ENCODE measurements at places on chromosomes 2 and 18.

DNA sequence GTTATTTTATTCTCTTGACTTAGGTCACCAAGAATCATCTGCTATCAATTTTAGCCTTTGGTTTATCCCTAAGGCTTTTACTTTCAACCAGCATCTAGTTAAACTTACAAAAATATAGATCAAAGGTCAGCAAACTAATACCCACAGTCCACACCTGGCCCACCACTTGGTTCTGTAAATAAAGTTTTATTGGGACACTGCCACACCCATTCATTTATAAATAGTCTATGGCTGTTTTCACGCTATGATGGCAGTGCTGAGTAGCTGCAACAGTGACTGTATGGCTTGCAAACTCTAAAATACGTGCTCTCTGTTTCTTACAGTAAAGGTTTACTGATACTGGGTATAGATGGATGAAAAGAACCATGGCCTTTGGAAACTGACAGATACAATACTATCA lies 107.0 kb downstream of the MEP1B start:
- DNase-seq, result no peak

DNA sequence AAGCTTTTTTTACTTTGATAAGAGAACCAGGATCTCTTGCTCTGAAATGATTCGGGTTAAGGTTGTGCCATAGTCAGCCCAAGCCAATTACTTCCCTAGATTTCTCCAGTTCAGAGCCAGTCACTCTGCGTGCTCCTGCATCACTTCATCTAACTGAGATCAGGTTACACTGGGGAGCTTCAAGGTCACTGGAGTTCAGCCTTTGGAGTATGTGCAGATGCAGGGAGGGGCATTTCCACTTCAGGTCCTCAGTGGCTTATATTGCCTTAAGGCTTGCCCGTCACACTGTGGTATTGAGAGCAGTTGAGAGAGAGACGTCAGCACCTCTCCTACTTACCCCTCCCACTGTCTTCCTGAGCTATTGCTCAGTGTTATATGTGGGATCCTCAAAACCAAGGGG lies 317.8 kb downstream of the EPHA4 start:
- DNase-seq, result no peak

- DNase-seq, result no peak
Measured at GRCh38 chr2:70460333-70460732, 93.3 kb downstream of the TGFA start.

DNA sequence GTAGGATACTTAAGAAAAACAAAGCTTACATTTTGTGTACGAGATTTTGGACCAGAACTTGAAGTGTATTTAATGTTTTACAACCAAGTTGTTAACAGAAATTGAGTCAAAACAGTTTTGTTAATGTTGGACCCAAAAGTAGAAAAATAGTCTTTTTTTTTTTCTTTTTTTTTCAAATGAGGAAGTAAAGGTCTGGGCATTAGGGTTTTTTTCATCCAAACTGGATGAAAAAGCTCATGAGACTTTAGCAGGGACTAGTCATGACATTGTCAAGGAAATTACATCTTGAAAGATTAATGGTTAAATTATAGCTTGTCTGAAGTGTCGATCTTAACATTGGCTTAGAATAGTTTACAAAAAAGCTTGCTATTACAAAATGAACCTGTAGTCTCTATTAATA lies 32.3 kb downstream of the CCNT2 start:
- DNase-seq, result no peak

GRCh38 chr2:16628314-16628713 lies 37.3 kb downstream of the CYRIA start:
- no peak for DNase-seq

- no peak for DNase-seq
Measured at GRCh38 chr2:54350426-54350825, 94.4 kb upstream of the TSPYL6 start.

- DNase-seq, result no peak
Measured at GRCh38 chr2:104733226-104733943, 120.5 kb upstream of the POU3F3 start.

DNA sequence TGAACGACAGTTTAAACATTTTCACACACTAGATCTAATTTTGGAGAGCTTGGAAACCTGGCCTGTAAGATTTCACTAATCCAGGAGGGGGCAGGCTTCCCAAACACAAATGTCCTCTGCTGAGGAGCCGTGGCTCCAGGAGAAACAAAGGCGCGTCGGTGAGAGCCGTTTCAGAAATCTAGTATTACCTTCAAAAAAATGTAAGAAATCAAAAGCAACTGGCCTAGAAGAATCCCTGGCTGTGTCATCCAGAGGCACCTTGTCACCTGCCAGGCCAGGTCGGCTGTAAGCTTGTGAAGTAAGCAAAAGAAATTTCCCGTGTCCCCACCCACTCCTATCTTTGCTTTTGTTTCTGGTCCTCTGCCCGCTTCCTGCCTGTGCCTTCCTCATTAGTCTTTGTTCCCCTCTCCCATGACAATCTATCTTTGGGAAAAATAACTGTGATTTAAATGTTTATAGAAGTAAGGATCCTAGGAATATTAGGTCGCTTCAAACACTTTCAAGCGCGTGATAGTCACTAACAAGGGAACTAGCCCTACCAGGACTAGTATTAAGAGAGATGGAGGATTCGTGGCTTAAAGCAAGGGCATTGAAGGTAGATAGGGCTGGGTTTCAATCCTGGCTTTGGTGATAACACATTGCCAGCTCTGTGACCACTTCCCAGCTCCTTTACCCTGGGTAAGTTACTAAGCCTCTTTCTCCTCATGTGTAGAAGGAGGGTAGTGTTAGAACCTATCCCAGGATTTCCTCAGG lies 99.5 kb upstream of the STK39 start:
- no peak for DNase-seq

- DNase-seq, result no peak
Measured at GRCh38 chr2:66305718-66306117, 129.2 kb upstream of the MEIS1 start.

GRCh38 chr2:174729797-174730697 lies 34.2 kb downstream of the CHRNA1 start:
- peak; percentile 6 for DNase-seq

DNA sequence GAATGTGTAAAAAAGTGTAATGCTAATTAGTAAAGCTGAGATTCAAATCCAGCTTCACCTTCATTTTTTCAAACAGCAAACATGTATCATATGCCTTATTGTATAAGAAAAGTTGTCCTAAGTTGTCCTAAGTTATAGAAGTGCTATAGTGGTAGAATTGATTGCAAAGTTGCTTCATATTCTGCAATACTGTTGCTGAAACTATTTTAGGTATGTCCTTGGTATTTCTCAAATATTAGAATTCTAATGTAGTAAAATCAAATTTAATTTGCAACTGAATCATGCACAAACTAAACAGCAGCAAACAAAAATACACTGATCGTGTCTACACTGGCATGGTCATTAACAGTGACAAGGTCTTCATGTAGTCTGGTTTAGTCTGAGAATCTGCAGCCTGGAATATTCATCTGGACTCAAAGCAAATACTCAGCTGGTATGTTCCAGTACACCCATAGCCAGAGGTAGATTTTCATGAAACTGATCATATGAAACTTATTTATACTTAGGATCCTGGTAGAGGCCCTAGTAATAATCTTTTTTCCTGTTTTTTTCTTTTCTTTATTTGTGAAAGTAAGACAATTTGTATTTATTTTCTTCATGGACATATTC lies 555.6 kb upstream of the ZEB2 start:
- no peak for DNase-seq

GRCh38 chr2:190849774-190850173 lies 30.8 kb upstream of the GLS start:
- no peak for DNase-seq

DNA sequence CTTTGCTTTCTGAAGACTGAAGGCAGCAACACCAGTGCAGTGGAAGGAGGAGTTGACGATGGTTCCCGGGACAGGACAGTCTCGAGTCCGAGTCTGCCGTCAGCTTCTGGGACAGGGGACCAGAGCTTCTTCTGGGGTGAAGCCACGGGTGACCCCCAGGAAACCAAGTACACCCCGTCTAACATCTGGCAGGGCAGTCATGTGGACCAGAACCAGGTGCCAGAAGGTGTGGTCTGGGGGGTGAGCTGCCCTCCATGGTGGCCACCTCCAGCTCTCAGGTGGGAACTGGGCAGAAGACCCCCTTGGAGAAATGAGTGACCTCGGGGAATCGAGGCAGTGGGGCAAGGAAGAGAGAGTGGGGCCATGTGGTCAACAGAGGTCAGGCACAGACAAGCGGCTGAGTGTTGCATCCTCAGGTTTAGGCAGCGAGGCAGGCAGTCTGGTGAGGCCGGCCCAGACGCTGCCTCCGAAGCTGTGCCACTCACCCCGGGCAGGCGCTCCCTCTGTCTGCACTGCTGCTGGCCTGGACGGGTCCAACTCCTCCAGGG lies 204.3 kb downstream of the HDAC4 start:
- DNase-seq, result no peak

GRCh38 chr2:66526180-66526579 lies 91.3 kb downstream of the MEIS1 start:
- DNase-seq, result no peak

DNA sequence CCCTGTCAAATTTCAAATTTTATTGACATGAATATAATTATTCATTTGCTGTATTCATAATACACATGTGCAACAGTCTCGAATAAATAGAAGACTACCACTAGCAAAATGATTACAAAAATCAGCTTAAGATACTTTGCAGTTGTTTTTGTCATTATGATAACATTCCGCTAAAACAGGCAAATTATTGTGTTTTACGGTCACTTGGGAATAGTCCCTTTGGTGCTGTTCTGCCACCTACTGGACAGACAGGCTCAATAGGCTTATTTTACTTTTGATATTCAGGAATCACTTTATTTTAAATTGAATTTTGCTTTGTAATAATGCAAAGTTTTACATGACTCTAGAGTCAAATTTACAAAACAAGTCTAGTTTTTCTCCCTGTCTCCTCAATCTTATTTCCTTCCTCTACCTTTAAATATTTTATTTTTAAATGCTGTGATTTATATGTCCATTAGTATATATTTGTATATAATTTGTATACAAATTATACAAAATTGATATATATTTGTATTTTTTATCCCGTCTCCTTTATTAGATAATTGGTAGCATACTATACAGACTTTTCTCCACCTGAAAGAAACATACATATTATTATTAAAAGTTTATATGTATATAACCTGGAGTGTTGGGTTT lies 456.3 kb downstream of the DLGAP1 start:
- no peak for DNase-seq

DNA sequence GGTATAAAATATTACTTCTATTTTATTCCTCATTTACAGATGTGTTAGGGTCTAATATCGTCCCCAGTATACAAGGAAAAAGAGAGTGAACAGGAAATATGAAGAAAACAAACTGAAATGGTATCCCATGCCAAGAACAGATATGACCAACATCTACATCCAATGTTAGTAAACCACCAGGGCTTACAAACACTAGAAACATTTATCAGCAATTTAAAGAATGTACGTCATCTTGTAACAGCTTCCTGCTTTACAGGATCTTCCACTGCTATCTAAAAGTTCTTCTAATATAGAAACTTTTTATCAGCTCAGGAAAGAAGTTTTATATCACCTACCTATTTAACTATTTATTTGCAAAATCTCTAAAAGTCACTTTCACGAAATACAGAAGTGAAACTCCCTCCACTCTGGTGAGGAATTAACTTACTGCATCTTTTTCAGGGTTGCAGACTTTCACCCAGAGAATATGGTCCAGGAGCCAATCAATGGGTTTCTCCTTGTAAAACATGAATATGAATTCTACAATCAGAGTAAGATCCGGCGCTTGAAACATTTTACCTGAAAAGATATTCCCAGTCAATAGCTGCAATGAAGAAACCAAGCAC lies 35.2 kb downstream of the UNC50 start:
- DNase-seq, result no peak

- no peak for DNase-seq
Measured at GRCh38 chr2:203310688-203311436, 17.3 kb upstream of the ABI2 start.

GRCh38 chr2:177592945-177593344 lies 200.4 kb downstream of the AGPS start:
- DNase-seq, result no peak

- no peak for DNase-seq
Measured at GRCh38 chr18:2274613-2275012, 296.7 kb downstream of the METTL4 start.

DNA sequence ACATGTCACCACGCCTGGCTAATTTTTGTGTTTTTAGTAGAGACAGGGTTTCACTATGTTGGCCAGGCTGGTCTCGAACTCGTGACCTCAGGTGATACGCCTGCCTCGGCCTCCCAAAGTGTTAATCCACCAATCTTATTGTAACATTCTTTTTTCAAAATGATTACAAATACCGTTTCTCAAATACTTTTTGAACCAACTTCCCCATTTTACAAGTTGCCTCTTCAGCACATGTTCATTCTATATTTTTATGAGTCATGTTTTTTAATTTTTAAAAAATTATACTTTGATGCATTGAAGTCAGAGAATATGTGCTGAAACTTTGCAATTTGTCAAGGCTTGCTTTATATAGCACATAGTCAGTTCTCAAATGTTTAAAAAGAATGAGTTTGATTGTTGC lies 58.2 kb downstream of the QPCT start:
- DNase-seq, result no peak

DNA sequence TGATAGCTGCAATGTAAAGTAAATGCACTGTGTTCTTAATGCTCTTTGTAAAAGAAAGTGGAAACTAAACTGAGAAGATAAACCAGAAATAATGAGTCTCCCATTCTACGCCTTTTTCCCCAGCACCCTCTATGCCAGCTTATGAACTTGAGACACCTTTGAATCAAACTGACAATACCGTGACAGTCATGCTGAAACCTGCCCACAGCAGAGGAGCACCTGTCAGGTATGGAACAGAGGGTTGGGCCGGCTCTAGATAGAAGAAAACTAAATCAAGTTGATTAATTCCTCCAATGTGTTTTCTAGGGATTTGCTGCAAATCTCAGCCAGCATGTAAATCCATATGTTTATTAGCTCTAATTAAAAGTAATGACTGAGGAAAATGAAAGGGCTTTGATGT lies 520.6 kb upstream of the RAB12 start:
- no peak for DNase-seq

DNA sequence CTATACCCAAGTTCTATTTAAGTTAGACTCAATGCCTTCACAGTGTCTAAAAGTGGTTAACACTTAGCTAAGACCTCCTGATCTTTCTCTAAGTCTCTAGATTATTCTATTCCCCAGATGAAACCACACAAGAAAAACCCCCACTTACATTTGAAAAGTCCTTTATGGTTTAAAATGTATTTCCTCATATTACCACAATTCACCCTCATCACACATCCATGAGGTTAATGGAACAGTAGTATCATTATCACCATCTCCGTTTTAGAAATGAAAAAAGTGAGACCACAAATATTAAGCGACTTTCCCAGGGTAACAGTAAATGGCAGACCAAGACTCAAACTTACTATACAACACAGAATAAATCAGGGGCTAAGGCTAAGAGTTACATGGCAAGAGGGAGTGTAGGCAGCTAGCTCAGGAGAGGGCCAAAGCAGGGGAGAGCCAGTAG lies 28.6 kb downstream of the EPG5 start:
- no peak for DNase-seq
